Umbilical cord (tissue), 2 donors: ENCODE measurements at places on chromosomes 7 and 10. TPM values are rescaled to one million over a fixed set of nuclear protein-coding genes. Genes with fewer than 3 reads are reported as not detected.

ABHD11 gene
- total RNA-seq, result 2.2 TPM

MYOZ1 gene
- total RNA-seq, result 1.4 TPM

EPO gene
- not detected for total RNA-seq

DGKB gene
- 15.4 TPM for total RNA-seq

IL2RA gene
- total RNA-seq, result 5.1 TPM

FGFBP3 gene
- total RNA-seq, result 1.2 TPM

WNT8B gene
- 0.72 TPM for total RNA-seq

RAB19 gene
- not detected for total RNA-seq

STAMBPL1 gene
- total RNA-seq, result 25.5 TPM

PLAU gene
- 20.5 TPM for total RNA-seq

SFRP5 gene
- 0.48 TPM for total RNA-seq

SPDYE2B gene
- total RNA-seq, result 2.6 TPM

CALN1 gene
- total RNA-seq, result 1.2 TPM

NFE2L3 gene
- total RNA-seq, result 2.4 TPM

OR6B1 gene
- total RNA-seq, result 4.3 TPM

CALHM3 gene
- not detected for total RNA-seq

PNLIPRP2 gene
- not detected for total RNA-seq

LRRTM3 gene
- total RNA-seq, result 6.5 TPM

PTPN20 gene
- 11.1 TPM for total RNA-seq

MALRD1 gene
- total RNA-seq, result 4.8 TPM

CALY gene
- total RNA-seq, result not detected

PON1 gene
- total RNA-seq, result 0.24 TPM

TUBAL3 gene
- not detected for total RNA-seq

GDF10 gene
- total RNA-seq, result 0.48 TPM

LIPJ gene
- 4.1 TPM for total RNA-seq

HOXA11 gene
- 6.3 TPM for total RNA-seq

GCK gene
- 1.2 TPM for total RNA-seq

IL6 gene
- total RNA-seq, result 4.1 TPM

STOX1 gene
- total RNA-seq, result 0.24 TPM

ABCB1 gene
- total RNA-seq, result 8.7 TPM

VAX1 gene
- 0.96 TPM for total RNA-seq

ITPRID1 gene
- 25.0 TPM for total RNA-seq

LRGUK gene
- 0.48 TPM for total RNA-seq

C10orf143 gene
- 6.5 TPM for total RNA-seq

GPR26 gene
- total RNA-seq, result 0.72 TPM

MEPCE gene
- total RNA-seq, result 20.9 TPM

OPN4 gene
- 0.48 TPM for total RNA-seq

VPS37D gene
- 10.1 TPM for total RNA-seq

DAGLB gene
- total RNA-seq, result 10.4 TPM

PPP1R9A gene
- total RNA-seq, result 10.4 TPM

FAM149B1 gene
- total RNA-seq, result 24.1 TPM

LBX1 gene
- total RNA-seq, result 0.24 TPM

AIFM2 gene
- total RNA-seq, result 2.6 TPM

SLC26A5 gene
- not detected for total RNA-seq

MYL10 gene
- not detected for total RNA-seq

LIPN gene
- not detected for total RNA-seq

KIF5B gene
- total RNA-seq, result 155 TPM

OPN1SW gene
- total RNA-seq, result not detected

KCND2 gene
- 3.4 TPM for total RNA-seq

C10orf62 gene
- total RNA-seq, result 0.96 TPM
